ENCODE measurements at places on chromosomes 13 and 19.

- DNase-seq, result no peak
Observed at GRCh38 chr13:50152655-50153309, 137.5 kb downstream of the KCNRG start.

DNA sequence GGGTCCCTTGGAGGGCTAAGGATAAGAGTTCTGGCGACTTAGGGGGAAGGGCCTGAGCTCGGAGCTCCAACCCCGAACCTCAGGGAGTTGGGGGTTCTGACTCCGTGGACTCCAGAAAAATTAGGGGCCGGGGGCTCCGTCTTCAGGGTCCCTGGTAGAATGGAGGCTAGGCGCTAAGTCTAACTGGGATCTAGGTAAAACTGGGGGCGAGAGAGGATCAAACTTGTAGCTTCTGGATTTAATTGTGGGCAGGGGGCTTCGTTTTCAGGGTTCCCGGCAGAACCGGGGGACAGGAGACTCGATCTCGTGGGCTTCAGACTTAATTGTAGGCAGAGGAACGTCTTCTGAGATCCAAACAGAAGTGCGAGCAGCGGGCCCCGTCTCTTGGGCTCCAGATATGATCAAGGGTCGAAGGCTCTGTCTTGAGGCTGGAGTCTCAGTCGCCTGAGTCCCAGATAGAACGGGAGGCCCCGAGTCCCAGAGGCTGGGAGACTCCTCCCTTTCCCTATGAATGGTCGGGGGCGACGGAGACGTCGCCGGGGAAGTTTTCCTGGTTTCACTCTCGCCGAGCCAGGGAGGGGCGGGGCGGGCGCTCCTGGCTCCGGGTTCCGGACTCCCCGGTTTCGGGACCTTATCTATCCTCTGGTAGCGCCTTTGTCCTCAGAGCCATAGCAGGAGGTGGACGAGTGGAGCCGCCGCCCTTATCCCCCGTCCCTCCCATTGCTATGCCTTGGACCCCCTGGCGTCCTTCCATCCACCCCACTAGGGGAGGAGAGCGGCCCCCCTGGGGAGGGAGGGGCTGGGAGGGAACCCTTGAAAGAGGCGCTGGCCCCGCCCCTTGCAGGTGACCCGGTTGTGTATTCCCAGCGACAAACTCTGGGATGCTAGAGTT lies 1.3 kb downstream of the NECTIN2 start:
- DNase-seq, result no peak

DNA sequence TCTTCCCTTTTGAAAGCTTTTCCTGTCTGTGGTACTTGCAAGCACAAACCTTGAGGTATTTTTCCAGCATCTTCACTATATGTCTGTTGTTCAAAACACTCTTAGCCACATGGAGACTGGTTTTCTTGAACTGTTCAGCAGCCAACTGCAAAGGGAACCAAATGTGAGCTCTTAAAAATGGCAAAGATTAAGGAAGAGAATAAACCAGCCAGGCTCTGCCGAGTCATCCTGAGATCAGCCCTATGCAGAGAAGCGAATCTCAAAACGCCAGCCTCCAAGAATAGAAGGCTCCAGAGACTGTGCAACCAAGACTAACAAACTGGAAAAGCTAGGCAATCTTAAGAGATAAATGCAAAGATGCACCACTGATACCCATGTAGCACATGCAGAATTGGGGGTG lies 20.7 kb downstream of the AKAP8 start:
- no peak for DNase-seq

DNA sequence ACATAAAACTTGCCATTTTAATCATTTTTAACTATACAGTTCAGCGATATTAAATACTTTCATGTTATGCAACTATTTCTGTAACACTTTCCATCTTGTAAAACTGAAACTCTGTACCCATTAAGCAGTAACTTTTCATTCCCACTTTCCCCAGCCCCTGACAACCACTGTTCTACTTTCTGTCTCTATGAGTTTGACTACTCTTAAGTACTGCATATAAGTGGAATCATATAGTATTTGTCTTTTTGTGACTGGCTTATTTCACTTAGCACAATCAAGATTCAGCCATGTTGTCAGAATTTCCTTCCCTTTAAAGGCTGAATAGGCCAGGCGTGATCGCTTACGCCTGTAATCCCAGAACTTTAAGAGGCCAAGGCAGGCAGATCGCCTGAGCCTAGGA lies 56.2 kb downstream of the ARHGAP35 start:
- DNase-seq, result no peak

DNA sequence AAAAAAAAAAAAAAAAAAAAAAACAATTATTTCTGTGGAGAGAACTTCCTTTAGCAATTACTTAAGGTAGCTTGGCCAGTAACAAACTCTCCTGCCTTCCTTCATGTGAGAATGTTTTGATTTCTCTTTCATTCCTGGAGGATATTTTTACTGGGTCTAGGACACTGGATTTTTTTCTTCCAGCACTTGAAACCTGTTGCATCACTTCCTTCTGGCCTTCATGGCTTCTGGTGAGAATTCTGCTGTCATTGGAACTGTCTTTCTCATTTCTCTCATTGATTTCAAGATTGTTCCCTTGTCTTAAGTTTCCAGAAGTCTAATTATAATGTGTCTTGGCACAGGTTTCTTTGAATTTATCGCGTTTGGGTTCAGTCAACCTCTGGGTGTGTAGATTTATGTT lies 19.3 kb upstream of the RAB20 start:
- DNase-seq, result no peak

DNA sequence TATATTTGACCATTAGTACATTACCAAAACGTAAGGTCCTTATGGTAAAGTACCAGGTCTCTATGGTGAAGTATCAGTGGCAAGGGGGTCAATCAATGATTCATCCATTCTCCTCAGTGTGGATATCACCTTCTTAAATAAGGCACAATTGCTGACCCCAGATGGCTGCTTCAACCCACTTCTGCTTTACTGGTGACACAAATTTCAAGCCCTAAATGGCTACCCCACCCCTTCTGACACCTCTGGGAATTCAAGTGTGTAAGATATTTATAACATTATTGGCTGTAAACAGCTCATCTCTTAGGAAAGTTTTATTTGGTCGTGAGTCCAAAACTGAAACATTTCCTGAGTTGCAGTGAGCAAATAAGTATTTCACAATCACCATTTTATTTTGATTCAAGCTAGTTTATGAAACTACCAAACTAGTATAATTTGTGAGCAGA lies 7.9 kb upstream of the WBP4 start:
- no peak for DNase-seq

DNA sequence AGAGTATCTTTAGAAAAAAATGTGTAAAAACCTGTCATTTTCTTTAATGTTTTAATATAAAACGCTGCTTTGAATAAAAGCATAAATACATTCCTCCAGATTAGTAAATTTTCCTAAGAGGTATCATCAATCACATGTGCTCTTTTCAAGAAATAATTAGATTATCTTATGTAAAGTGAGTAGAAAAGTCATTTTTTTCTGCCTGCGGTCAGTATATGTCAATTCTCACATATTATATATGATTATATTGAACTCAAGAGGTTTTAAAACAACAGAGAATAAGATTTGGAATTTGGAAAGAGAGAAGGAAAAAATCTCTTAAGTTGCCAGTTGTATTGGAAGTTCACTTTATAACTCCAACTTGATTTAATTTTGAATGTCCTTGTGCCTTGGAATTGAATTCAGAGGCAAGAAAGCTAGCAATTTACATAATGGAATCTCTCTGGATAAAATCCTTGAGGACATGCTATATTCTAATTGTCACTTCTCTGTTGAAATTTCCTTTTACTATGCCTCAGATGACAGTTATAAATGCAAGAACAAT lies 740.1 kb upstream of the SPRY2 start:
- no peak for DNase-seq

- no peak for DNase-seq
Observed at GRCh38 chr13:106372199-106373155, 163.0 kb downstream of the EFNB2 start.

Data from NCI-H1417 treated with DMSO at 0.1 percent for 48 hours (cell line).